ENCODE measurements at places on chromosomes 11 and 22.

DNA sequence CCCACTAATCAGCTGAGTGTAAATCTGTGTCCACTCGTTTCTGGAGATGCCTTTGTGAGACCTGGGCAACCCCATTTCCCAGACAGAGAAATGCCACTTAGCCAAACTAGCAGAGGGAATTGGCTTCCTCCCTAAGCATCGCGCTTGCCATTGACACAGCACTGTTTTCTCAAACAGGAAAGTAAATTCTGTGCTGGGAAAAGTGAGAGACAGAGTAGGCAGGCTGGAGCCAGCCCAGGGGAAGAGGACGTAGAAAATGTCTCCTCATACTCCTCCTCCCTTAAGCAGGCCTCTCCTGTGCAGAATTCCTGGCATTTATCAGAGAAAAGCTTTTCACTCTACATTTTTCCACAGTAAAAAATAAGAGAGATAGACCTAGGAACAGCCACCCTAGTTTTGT lies 99.1 kb upstream of the AMOTL1 start:
- no peak for DNase-seq

GRCh38 chr22:36339171-36340065 lies 48.3 kb downstream of the MYH9 start:
- peak; percentile 43 for DNase-seq

GRCh38 chr11:96260067-96260511 lies 82.9 kb downstream of the MAML2 start:
- no peak for DNase-seq

- no peak for DNase-seq
Measured at GRCh38 chr11:108973402-108974162, 308.7 kb downstream of the DDX10 start.

DNA sequence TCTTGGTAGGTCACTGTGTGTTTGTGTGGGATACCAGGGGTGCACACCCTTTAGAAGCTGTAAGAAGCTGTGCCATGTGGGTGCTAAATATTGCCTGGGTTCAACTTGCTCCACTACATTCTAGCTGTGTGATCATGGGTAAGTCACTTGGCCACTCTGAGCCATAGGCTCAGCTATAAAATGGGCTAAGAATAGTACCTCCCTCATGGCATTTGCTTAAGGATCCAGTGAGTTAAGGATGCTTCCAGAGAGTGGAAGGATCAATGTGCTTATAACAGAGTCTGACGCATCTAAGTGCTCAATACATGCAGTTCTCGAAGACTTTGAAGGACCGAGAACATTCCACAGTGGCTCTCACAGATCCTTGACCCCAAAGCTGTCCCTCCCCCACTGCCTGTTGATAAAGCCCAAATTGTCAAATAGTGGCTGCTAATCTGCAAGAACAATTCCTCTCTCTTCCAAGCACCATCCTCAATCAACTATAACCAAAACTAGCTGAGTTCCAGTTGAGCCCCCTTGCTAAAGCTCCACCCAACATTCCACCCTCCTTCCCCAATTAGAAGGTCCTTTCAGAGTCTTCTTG lies 13.2 kb upstream of the TMPRSS6 start:
- DNase-seq = no peak

DNA sequence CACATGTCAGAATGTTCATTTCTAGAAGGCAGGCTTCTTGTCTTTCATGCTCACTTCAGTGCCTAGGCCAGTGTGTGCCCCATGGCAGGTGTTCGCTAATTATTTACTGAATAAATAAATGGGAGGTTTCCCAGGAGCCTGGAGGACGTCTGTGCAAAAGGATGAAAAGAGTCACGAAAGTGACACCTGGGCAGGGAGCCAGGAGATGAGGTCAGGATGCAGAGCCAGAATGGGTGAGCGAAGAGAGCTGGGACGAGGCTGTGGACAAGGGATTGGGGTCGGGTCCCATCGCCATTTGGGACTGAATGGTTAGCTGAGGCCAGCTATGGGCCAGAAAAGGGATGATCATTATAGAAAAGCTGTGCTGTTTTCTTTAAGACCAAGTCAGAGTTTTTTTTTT lies 560.4 kb downstream of the TBC1D22A start:
- DNase-seq = no peak

DNA sequence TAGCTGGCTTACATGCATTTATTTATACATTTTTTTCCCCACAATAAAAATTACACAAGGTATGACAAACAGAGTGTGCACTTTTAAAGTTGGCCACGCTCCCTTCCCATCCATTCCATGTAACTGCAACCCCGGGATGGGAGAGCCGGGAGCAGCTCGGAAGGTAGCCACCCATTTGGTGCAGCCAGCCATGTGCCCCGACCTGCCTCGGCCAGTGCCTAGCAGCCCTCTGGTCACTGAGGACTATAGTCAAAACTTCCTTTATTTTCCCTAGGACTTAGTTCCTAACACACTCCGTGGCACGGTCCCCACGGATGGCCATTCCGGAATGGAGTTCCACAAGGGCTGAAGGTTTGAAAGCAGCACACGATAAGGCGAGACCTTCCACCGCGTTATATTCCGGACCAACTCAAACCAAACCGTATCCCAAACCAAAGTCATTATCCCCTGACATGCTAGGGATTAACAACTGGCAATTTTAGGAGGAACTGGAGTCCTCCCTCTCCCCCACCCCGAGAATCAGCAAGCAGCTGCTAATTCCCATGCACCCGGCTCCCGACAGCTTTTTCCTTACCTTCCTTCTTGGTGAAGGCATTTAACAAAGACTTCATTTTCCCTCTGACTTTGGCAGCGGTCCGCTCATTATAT lies 426.4 kb downstream of the SHANK2 start:
- DNase-seq = no peak

GRCh38 chr11:115924744-115925567 lies 420.7 kb upstream of the CADM1 start:
- DNase-seq = peak; percentile 15

- DNase-seq = no peak
Measured at GRCh38 chr11:47241841-47242301, 6.7 kb downstream of the ACP2 start.

DNA sequence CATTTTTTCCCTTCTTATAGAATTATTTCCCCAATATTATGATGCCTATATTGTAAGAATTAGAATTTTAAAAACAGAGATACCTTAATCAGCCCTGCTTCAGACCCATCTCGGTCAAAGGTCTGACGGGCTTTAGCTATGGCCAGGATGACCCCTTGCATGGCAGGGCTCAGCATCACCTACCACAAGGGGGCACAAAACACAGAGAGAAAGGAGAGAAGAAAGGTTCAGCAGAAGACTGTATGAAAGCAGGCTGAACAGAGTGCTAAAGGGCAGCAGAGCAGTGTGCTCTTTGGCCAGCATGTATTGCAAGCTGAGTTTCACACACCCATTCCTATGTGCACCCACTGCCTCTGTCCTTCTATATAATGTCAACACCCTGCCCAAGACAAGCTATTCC lies 26.8 kb downstream of the CLDN25 start:
- DNase-seq = no peak

DNA sequence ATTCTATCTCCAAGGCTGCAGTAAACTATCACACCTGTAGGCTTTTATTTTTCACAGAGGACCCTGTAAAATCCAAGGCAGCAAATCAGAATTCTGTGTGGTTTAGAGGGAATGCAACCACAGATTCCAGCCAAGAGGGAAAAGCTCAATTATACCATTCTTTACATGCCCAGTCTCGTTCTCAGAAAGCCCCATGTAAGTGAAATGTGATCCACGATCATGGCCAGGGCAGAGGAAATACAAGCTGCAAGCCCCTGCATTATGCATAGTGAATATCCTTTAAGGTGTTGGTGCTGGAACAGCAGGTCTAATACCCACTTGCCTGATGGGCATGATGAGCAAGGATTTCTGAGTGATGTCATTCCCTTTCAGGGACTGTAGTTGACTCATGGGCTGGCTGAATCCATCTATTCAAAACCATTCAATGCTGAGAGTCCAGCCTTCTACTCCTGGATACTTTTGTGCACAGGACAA lies 198.7 kb upstream of the MTMR2 start:
- DNase-seq = no peak

- DNase-seq = no peak
Measured at GRCh38 chr22:19516378-19517170, 7.6 kb downstream of the CLDN5 start.

GRCh38 chr11:64415996-64416728 lies 57.2 kb downstream of the RPS6KA4 start:
- no peak for DNase-seq

- no peak for DNase-seq
Measured at GRCh38 chr11:125932301-125932700, 13.5 kb upstream of the VSIG10L2 start.

- no peak for DNase-seq
Measured at GRCh38 chr22:17370766-17371432, 1.6 kb downstream of the CECR2 start.

- no peak for DNase-seq
Measured at GRCh38 chr22:30892286-30892685, 76.3 kb downstream of the MORC2 start.

DNA sequence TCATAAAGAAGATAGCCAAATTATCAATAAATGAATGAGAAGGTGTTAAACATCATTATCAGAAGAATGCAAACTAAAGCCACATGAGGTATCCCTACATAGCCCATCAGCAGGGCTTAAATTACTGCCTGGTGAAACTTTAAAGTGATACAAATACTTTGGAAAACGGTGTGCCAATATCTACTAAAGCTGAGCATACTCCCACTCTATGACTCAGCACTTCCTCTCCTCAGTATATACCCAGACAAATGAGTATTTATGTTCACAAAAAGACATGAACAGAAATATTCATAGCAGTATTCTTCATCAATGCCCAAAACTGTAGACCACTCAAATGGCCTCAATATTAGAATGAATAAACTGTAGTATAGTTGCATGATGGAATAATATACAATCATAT lies 284.6 kb upstream of the ZC3H12C start:
- DNase-seq = no peak

DNA sequence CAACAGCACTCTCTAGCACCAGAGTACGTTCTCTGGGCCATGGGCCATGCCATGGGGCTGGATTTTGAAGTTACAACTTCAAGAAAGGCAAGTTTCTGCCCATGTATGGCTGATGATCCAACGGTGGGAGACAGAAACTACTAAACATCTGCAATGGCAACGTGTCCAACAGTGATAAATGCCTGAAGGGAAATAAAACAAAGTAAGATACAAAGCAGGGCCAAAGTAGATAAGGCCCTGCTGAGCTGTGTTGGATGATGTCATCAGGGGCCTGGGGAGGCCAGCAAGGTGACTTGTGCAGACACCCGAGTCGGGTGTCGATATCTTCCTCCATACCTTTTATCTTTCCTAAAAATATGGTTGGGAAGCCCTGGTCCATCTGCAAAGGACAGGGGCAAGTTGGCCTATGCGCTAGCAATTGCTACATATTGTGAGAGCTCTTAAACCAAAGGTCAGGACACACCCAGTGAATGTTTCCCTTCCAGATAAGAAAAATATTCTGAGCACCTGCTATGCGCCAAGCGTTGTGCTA lies 487.2 kb downstream of the MN1 start:
- DNase-seq = no peak

- DNase-seq = no peak
Measured at GRCh38 chr11:62497132-62497801, 49.3 kb downstream of the AHNAK start.

GRCh38 chr22:43176090-43176489 lies 10.8 kb downstream of the TTLL12 start:
- DNase-seq = no peak

DNA sequence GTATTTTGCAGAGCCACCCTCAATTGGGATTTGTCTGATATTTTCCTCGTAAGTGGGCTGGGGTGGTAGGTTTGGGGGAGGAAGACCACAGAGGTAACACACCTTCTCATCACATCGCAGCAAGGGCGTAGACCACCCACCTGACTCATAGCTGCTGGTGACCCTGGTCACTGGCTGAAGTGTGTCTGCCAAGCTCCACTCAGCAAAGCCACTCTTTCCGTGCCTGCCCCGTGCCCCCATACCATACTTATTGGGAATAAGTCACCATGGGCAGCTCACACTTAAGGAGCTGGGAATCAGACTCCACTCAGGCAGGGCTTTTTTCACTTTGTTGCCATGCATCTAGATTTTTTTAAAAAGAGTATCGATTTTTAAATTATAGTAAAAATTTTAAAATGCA lies 111.6 kb downstream of the PHF21B start:
- DNase-seq = no peak

DNA sequence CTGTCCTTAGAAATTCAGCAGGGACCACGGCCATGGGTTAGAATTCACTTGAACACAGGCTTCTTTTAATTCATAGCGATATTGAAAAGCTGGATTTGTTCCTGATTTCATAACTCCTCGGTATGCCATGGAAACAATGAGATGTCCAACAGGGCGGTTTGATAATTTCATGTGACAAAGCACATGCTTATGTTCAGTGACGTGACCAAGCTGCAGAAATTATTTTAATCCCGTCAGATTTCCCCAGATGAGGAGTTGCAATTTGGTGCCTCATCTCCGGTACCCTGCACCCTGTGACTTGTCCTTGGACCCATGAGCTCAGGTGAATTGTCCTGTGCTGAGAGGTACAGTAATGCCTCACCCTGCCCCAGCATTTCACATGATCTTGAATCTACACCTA lies 81.7 kb downstream of the C11orf91 start:
- no peak for DNase-seq

DNA sequence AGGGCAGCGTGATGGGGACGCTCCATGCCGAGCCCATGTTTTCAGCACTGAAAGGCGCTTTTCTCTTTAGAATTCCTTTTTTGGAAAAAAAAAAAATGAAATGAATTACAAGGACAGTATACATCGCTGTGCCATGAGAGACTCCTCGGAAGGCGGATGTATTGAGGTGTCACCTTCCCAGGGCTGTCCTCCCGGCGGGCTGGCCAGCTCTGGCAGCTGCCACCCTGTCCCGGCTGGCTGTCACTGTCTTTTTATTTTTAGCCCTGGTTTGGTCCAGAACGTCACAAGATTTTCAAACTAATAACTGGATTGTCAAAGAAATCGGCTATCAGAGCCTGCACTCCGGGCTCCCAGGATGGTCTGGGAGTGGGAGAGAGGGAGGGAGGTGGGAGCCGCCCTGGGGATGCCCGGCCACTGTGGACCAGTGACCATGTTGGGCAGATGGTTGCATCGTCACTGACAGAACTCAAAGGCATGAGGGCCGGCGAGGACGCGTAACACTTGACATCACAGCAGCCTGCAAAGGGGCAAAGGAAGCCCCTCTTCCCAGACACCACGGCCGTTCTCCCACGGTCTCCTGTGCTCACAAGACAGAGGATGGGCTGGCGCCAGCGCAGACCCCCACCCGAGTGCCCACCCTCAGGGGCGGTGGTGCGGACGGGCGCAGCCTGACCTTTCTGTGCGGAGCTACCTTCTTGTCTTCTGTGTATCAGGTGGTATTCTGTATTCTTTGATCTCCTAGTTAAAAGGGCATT lies 392.9 kb downstream of the TBC1D22A start:
- DNase-seq = no peak

GRCh38 chr11:65136515-65137096 lies 2.3 kb upstream of the SYVN1 start:
- no peak for DNase-seq

Data from stimulated activated CD4-positive, alpha-beta T cell treated with anti-CD3 and anti-CD28 coated beads, Interleukin-4, amount 100 ng/mL, for 48 hours (primary cell).